CD4-positive, alpha-beta T cell treated with Interferon gamma for 1 hour (primary cell): ENCODE measurements at places on chromosomes 3 and 15.

DNA sequence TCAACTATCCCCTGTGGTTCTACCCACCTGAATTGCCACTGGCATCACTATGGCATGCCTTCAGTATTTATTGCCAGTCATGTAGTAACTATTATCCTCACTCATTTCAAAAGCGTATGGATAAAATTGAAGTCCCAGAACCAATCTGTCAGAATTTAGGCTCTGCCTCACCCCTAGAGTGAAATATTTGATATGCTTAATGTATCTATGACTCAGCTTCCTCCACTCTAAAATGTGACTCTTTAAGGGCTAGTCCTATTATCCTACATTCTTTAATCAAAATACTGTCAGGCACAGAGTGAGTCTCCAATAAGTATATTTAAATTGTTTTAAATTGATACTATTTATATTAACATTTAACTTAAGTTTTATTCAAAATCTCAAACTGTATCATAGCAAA lies 27.6 kb downstream of the ARPP21 start:
- no peak for DNase-seq

DNA sequence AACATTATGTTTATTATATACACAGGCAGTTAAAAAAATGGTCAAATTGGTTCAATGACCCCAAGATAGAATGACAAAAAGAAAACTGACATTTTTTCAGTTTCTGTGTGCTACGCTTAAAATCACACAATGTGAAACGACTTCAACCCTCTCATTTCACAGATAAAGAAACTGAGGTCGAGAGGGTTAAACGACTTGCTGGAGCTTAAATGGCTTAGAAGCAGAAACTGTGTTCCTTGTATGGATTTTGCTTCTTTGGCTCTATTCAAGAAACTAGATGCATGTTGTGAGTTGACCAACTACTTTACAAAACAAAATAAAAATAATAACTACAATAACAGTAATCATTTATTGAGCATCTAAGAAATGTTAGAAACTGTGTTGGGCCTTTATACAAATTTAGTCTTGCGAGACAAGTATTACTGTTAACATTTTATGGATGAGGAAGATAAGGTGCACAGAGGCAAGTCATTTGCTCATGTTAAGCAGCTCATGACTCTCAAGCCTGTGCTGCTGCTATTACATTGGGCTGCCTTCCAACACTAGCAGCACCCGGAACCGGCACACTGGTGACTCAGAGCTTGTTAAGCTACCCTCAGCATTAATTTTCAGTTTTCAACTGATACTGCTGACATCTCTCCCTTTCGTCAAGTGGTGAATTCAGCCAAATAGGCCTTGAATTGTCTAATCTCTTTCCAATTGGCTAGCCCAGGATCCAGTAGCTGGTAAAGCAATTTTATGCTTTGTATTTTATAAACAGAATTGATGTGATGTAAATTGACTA lies 487.6 kb downstream of the NAALADL2 start:
- DNase-seq = no peak

GRCh38 chr3:118968111-118968510 lies 66.5 kb downstream of the IGSF11 start:
- no peak for DNase-seq

DNA sequence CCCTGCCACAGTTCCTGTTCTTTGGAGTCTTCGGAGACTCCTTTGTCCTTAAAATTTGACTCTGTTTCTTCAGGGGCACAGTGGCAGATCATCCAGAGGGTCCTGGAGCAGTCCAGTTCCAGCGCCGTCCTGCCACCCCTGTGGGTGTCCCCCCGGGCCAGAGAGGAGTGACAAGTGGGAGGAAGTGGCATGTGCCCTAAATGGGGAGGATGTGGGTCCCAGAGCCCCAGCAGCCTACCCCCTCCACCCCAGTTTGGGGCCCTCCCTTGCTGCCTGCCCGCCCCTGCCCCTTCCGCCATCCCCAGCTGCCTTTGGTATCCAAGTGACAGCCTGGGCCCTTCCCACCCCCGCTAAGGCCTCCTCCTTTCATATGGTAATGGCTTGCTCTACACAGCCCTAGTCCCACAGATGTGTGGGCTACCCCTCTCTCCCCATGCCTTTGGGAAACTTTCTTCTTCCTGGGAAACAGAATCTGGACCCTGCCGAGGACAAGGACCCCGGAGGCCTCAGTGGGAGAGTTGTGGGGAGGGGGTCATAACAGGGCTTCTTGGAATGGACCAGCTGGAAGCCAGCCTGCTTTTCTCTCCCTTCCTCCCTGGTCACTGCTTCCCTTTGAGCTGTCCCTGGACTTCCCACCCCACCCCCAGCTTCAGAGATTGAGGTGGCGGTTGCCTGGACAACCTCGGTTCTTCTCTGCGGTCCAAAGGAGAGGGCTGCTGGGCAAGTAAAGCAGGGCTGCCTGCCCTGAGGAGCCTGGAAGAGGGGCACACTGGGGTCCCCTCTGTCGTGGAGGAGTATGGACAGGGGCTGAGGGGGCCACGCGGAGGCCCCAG lies 43.2 kb downstream of the KLHL25 start:
- no peak for DNase-seq

GRCh38 chr3:102053375-102053989 lies 204.2 kb downstream of the NFKBIZ start:
- DNase-seq = no peak

DNA sequence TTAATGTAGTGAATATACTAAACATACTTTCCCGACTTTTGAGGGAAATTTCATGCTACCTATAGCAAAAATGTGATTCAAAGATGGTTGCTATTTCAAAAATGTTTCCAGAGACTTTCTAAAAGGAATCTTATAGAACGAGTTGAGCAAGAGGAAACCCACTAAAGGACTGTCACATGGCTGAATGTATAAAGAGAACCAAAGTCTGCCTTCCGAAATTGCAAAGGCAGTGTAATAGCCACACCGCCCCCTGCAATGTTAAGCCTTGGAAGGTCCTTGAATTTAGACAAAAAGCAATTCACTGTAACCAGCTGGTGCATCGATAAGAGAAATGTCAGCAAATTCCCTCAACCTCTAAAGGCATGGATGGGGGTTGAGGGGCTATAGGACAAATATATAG lies 142.8 kb downstream of the CHL1 start:
- DNase-seq = no peak

GRCh38 chr3:154584041-154584440 lies 154.1 kb upstream of the GPR149 start:
- DNase-seq = no peak

DNA sequence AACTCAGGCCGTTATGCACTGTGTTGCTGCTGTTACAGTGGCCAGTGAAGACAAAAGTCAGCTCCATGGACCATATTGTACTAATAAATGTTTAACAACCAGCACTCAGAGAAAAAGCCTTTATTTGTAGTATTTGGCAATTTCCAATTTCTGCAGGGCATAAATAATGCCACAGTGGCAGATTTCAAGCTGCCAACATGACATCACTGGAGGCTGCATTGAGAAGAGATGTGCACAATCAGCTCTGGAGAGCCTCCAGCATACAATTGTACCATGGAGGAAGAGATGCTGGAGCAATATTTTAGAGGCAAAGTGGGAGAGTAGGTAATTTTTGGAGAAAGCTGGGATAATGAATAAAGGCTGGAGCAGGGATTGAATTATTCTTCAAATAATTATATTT lies 9.7 kb upstream of the ALCAM start:
- DNase-seq = no peak

DNA sequence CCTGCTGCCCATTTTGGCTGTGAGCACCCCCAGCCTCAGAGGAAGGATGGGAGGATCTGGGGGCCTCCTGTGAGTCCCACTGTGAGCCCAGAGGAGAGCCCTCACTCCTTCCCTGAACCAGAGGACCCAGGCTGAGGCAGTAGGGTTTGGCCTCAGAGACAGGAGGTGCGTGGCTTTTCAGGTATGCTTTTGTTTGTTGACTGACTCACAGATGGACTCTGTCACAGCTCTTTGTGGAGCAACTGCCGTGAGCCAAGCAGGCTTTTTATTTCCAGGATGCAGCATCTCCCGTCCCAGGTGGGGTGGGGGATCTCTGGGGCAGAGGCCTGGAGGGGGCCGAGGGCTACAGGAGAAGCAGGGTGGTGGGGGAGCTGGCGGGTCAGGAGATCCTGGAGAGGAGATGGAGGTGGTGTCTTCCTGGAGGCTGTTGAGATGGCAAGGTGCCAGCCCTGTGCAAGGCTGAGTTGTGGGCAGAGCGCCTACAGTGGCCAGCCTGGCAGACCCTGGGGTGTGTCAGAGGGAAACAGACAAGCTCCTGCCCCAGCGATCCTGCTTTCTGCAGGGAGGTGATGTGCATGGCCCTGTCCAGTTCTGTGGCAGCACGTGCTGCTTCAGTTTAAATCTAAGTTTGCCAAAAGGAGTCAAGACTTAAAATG lies 24.0 kb downstream of the PLXNA1 start:
- DNase-seq = no peak
